ENCODE measurements at places on chromosomes 13 and 19. TPM values are rescaled to one million over a fixed set of nuclear protein-coding genes. Genes with fewer than 3 reads are reported as not detected.

LHB gene
- not detected for total RNA-seq

URAD gene
- total RNA-seq: 265 TPM

IGFL1 gene
- total RNA-seq: not detected

MKNK2 gene
- total RNA-seq: 279 TPM

ASF1B gene
- total RNA-seq: 4.5 TPM

LMO7 gene
- total RNA-seq: 304 TPM

RNF225 gene
- total RNA-seq: not detected

ATCAY gene
- 0.55 TPM for total RNA-seq

LRRC63 gene
- total RNA-seq: not detected

Data from transverse colon (tissue), 4 donors.